HuH-7.5 (cell line): ENCODE measurements at places on chromosomes 6 and 20.

DNA sequence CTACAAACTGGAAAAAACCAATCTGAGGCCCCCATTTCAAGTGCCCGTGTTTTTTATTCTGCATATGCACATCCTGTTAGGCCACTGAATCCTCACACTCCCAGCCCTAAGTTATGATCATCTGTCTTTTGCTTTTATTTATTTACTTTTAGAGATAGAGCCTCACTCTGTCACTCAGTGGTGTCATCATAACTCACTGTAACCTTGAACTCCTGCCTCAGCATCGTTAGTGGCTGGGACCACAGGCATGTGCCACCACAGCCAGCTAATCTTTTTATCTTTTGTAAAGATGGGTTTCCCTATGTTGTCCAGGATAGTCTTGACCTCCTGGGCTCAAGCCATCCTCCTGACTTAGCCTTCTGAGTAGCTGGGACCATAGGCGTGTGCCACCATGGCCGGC lies 29.6 kb upstream of the CLDN20 start:
- no peak for DNase-seq

- no peak for DNase-seq
These were observed 31.5 kb upstream of the TBC1D32 start for GRCh38 chr6:121365536-121366521.

DNA sequence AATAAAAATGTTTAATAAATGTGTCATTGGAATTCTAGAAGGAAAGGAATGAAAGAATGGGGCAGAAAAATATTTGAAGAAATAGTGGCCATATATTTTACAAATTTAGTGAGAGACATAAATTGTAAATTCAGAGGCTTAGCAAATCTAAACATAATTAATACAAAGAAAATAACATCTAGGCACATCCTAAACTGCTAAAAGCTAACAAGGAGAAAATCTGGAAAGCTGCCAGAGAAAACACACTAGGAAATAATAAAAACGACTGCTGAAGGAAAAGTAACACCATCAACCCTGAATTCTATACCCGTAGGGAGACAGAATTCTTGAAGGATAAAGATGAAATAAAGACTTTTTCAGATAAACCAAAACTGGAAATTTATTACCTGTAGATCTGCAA lies 23.8 kb downstream of the CYB5R4 start:
- DNase-seq, result no peak

GRCh38 chr20:62874964-62875344 lies 13.3 kb upstream of the TCFL5 start:
- no peak for DNase-seq

DNA sequence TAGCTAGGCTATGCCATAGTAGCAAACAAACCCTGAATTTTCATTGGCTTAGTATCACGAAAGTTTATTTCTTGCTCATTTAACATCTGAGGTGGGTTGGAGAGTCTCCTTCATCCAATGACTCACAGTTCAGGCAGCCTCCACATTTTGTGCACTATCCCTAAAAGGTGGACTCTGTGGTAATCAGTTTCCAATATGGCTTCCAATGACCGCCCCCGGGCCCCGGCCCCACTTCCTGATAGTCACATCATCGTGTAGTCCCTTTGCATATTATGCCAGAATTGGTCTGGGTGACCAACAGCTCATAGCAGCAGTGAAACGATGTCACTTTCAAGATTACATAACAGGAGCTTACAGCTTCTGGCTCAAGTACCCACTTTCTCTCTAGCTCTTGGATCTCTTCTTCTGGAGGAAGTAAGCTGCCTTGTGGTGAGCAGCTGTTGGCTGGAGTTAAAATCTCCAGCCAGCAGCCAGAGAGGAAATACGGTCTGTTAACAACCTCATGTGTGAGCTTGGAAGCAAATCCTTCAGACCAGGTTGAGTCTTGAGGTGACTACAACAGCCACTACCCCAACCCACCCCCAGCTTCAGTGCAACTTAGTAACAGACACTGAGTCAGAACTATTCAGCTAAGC lies 7.8 kb downstream of the HCRTR2 start:
- no peak for DNase-seq

DNA sequence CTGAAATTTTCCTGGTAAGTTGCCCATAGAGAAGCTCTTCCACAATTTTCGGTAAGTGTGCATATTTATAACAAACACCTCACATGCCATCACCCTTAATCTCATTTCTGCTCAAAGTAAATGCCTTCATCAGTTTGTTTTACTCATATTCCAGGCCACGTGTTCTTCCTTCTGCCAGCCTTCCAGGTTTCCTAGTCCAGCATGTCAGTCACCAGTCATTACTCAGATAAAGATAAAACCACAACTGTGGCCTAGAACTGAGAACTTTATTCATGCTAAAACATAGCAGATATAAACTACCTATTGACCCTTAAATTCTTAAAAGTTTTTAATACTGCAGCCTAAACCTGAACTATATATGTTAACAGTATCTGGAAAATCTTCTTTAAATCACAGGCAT lies 149.5 kb upstream of the SLC22A16 start:
- DNase-seq, result no peak

GRCh38 chr6:38982470-38982869 lies 66.1 kb upstream of the GLP1R start:
- peak; percentile 14 for DNase-seq

GRCh38 chr6:105797983-105798453 lies 288.1 kb upstream of the PRDM1 start:
- DNase-seq, result no peak

GRCh38 chr20:51584737-51585136 lies 42.2 kb upstream of the NFATC2 start:
- no peak for DNase-seq

- DNase-seq, result no peak
These were observed 14.1 kb downstream of the CDYL start for GRCh38 chr6:4790158-4790899.

GRCh38 chr6:150249261-150249660 lies 106.4 kb downstream of the PPP1R14C start:
- DNase-seq, result no peak

DNA sequence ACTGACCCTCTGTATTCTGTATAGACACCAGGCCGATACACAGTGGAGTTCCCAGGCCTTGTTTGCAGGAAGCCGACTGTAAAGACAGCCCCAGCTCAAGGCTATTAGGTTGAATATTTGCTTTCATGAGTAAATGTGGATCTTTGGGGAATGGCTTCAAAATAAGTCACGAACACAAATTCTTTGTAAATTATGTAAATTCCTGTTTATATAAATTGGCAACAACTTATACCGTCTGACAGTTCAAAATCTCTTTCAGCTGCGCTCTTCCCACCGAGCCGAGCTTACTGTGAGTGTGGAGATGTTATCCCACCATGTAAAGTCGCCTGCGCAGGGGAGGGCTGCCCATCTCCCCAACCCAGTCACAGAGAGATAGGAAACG lies 24.7 kb downstream of the EDN3 start:
- DNase-seq, result no peak

- no peak for DNase-seq
These were observed 179.1 kb downstream of the NFATC2 start for GRCh38 chr20:51363378-51363777.

DNA sequence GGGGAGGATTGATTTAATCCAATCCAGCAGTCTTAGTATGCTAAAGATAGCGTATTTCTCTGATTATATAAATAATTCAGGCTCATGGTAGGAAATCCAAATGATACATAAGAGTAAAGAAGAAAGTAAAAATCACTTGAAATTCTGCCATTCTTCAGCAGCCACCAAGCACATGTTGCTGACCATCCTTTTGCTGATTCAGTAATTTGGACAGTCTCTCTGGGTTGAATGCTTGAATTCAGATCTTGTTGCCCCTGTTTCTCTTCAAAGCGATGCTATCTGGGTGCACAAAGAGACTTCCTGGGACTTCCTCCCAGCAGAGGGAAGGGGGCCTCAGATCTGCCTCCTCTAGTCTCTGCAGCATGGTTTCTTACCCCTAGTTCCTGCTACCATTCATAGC lies 609.1 kb downstream of the UTRN start:
- no peak for DNase-seq

DNA sequence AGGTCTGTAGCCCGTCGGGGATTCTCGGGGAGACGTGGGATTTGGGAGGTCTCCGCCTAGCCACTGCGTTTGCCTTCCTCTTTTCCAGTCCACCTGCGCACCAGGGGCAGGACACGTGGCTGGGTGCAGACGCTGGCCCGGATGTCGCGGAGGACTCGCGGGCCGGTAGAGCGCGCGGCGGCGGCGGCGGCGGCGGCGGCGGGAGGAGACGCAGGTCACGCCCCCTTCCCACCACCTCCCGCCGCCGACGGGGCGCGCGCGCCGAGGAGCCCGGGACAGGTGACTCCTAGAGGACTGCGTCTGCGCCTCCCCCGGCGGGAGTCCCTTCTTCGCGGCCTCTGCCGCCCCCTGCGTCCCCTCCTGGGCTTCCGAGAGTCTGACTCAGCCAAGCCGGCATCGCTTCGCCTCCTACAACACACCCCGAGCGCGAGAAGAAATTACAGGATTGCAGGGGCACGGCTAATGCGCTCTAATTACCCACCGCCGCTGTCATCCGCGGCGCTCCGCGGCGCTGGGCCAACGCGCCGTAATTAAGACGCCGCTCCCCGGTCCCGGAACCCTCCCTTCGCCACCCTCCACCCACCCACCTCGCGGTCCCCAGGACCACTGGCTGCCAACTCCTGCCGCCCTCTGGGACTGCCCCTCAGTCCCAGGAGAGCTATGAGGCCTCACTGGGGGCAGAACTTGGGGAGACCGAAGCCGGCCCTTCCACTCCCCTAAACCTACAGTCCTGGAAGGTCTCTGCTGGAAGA lies 124.5 kb downstream of the MRPL14 start:
- DNase-seq, result no peak

- DNase-seq, result no peak
These were observed 100.2 kb upstream of the TMEM181 start for GRCh38 chr6:158459726-158460125.

DNA sequence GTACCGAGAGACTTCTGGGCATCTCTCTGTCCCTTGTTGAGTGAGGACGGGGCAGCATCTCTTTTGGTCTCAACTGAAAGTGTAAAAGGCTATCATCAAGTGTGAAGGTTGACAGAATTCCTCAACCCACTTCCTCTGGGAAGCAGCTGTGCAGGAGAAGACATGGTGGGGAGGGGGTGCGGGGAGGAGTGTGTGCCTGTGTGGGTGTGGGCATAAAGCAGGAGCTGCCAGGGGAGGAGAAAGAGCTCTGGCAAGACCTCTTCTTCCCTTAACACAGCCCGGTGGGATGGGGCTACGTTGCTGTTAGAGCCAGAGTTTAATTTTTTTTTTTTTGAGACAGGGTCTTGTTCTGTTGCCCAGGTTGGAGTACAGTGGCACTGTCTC lies 31.8 kb downstream of the CPXM1 start:
- no peak for DNase-seq

DNA sequence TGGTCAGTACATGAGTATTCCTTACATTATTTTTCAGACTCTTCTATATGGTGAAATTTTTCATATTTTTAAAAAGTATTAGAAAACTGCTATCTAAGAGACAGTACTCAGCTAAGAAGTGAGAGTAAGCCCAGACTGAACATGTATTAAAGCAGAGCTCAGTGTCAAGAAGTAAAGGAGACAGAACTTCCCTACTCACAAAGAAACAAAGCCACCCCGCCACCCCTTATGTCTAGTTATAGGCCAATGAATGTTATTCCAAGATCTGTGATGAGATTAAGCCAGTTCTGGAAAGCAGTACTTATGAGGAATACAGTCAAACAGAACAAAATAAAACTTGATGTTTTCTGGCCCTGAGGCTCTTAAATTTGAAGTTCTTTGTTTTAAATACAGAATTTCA lies 114.5 kb downstream of the RNGTT start:
- DNase-seq, result no peak

GRCh38 chr6:30691208-30691847 lies 544 bp upstream of the NRM start:
- DNase-seq, result no peak

- DNase-seq, result no peak
These were observed 340.4 kb downstream of the TPBG start for GRCh38 chr6:82704045-82704444.

DNA sequence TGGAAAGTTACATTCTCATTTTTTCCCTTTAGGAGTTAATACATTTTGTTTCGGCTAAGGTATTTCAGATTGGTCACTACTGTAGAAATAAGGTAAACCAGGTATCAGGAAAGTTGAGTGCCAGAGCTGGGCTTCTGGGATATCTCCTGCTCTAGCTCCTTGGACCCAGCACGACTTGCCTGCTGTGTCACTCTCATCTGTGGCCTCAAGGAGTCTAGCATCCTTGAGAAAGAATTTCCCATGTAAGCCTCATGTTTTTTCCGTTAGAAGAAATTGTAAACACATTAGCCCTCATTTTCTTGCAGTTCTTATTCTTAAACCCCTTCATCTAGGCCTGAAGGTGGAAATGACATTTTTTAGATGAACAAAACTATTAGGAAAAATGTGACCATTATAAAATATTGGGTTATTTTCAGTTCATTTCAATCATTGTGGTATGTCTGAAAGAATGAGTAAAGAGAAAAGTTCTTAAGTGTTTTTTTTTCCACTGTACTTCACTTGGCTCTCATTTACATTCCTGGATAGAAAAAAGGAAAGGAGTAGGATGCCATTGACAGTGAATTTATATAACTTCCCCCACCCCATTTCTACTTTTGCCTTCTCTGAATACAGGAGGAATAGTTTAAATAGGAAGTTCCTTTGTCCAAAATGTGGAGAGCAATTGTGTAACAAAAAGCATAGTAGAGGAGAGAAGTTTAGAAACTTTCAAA lies 46.7 kb downstream of the CD2AP start:
- DNase-seq, result no peak

DNA sequence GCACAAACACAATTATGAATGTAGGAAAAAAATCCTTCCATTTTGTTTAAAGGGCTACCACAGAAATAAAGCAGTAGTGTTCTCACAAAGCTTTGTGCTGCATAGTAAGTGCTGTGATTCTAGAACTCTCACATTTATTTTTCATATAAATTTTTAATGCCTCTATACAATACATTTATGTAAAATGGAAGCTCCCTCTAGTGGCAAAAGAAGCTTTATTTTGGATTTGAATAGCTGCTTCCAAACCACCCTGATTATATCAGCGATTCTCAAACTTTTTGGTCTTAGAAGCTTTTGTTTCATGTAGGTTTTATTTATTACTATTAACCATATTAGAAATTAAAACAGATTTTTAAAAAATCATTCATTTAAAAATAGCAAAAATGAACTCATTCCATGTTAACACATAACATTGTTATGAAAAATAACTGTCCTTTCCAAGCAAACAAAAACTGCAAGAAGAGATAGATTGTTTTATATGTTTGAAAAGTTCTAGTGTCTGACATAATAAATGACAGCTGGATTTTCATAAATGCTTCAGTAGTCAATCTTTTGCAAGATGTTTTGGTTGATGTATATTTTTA lies 38.4 kb downstream of the HS3ST5 start:
- DNase-seq, result no peak
